ENCODE measurements at places on chromosomes 13 and 19.

- no peak for DNase-seq
These were observed 30.0 kb downstream of the MPHOSPH8 start for GRCh38 chr13:19663416-19663979.

DNA sequence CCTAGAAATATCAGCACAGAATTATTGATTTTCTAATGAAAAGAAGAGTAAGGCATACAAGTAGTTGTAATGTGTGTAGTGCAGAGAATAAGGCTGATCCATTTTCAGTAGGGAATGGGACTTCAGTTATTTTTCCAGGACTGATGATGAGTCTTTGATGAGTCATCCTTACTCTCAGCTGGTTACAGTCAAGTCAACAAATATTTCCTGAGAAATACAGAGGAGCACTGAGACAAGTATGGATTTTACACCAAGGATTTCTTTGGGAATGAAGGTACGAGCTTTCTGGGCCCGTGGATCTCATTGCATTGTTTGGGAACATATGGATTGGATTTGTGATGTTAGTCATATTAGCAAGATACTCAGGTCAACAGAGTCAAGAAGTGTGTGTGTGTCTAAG lies 502.7 kb downstream of the FGF9 start:
- DNase-seq, result no peak

DNA sequence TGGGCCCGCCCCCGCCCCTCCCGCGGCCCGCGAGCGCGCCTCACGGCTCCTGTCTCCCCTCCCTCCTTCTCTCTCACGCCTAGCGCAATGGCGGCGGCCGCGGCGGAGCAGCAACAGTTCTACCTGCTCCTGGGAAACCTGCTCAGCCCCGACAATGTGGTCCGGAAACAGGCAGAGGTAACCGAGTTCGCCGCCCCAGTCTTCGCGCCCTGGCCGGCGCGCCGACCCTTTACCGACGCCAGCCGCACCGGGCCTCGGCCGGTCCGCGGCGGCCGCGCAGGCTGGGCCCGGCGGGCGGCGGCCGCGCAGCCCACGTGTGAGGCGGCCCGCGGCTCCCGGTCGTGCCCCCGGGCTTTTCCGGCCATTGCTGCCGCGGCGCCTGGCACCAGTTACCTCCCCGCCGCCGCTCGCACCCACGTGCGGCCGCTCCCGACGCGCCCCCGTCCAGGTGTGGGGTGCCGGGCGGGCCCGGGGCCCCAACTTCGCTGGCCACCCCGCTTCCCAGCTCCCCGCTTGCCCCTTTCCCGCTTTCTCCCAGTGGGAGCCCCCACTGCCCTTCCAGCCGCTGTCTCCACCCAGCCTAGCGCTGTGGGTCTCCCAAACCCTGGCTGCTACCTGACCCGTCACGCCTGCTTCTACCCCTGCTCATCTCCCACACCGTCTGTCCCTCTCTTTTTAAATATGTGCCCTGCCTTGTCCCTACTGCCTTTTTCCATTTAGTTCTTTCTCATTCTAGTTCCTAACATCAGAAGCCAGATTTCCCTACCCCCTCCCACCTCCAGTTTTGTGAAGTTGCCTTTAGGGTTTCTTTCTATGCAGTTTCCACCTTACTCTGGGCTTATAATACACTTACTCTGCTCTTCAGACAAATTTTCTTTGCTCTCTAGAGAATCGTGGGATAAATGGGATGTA lies 23.4 kb downstream of the IPO5 start:
- no peak for DNase-seq

GRCh38 chr13:51802631-51803418 lies 1.1 kb downstream of the DHRS12 start:
- no peak for DNase-seq

- DNase-seq, result no peak
These were observed 5.2 kb downstream of the FAAP24 start for GRCh38 chr19:32977280-32977679.

- DNase-seq, result no peak
These were observed 163.5 kb downstream of the MTUS2 start for GRCh38 chr13:28983641-28984040.

GRCh38 chr19:40407714-40408597 lies 5.2 kb downstream of the PRX start:
- DNase-seq, result no peak

DNA sequence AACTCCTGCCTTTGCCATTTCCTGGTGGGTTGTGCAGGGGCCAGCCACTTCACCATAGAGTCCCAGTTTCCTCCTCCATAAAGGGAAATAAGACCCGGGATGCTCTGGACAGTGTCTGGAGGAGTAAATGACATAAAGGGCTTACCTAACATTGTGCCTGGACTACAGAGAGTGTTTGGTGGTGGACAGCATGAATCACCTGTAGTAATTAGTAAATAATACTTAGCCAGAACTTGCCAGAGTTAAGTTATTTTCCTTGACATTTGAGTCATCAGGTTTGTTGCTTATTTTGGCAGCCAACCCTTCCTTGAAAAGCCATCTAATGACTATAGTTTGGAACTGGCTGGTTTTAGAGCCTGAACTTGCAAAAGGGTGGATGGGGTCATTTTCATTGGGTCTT lies 159.2 kb downstream of the SLC7A1 start:
- DNase-seq, result no peak

DNA sequence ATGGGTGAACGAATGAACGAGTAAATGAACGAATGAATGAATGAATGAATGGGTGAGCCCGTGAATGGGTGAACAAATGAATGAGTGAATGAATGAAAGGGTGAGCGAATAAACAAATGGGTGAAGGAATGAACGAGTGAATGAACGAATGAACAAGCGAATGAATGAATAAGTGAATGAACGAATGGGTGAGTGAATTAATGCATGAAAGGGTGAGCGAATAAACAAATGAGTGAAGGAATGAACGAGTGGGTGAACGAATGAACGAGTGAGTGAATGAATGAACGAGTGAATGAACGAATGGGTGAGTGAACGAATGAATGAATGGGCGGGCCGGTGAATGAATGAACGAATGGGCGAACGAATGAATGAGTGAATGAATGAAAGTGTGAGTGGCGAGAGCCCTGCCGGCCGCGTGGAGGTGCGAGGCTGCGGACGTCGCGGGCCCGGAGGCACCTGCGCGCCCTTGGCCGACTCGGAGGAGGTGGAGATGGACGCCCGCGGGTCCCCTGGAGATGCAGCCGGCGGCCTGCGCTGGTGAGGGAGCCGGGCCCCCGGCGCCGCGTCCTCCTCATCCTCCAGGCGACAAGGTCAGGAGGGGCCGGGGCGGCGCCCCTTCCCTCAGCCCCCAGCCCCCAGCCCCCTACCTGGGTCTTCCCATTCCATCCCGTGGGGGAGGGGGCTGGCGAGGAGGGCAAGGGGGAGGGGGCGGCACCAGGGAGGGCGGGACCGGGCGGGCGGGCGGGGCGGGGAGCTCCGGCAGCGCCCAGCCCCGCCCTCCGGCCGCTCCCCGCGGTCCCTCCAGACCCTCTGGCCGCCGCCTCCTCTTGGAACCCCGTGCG lies 15.4 kb downstream of the ANKRD24 start:
- DNase-seq, result no peak

- DNase-seq, result peak; percentile 60
These were observed 2.5 kb downstream of the ICAM5 start for GRCh38 chr19:10292206-10292788.

GRCh38 chr13:65445340-65445739 lies 1784.8 kb downstream of the PCDH9 start:
- no peak for DNase-seq

- DNase-seq, result no peak
These were observed 8.2 kb upstream of the ZNF77 start for GRCh38 chr19:2952953-2953481.

- no peak for DNase-seq
These were observed 12.2 kb upstream of the BCAM start for GRCh38 chr19:44796701-44797115.

- DNase-seq, result no peak
These were observed 4.2 kb downstream of the TTC9B start for GRCh38 chr19:40213882-40214570.

- no peak for DNase-seq
These were observed 46.4 kb downstream of the DLEU7 start for GRCh38 chr13:50797091-50797490.

DNA sequence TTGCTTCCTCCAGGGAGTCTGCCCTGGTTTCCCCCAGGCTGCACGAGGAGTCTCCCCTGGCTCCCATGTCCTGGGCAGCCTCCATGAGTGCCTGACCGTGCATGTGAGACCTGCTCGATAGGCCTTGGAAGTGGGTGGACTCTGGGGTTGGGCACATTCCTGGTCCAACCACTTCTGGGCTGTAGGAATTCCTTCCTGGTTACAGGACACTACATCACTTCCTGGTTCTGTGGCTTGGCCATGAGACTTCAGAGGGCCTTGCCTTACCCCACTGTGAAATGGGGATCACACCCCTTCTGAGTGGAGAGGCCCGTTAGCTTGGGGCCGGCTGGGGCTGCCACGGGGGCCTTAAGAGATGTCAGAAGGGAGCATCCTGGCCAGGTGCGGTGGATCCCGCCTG lies 4.0 kb upstream of the ZNF628 start:
- no peak for DNase-seq

DNA sequence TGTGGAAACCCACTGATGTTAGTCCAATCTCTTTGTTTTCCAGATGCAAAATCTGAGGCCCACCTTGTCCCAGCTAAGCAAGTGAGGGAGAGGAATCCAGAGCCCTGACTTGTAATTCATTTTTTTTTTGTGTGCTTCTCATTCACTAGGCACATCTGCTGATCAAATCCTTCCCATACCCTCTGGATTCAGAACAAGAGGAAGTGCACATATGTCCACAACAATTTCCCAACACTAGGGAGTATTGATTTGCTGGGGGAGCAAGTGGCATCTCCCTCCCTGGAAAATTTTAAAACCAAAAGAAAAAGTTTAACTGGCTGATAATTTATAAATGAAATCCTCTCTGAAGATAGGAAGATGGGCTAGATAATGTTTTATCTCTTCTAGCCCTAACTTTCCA lies 94.6 kb upstream of the RFC3 start:
- DNase-seq, result no peak

DNA sequence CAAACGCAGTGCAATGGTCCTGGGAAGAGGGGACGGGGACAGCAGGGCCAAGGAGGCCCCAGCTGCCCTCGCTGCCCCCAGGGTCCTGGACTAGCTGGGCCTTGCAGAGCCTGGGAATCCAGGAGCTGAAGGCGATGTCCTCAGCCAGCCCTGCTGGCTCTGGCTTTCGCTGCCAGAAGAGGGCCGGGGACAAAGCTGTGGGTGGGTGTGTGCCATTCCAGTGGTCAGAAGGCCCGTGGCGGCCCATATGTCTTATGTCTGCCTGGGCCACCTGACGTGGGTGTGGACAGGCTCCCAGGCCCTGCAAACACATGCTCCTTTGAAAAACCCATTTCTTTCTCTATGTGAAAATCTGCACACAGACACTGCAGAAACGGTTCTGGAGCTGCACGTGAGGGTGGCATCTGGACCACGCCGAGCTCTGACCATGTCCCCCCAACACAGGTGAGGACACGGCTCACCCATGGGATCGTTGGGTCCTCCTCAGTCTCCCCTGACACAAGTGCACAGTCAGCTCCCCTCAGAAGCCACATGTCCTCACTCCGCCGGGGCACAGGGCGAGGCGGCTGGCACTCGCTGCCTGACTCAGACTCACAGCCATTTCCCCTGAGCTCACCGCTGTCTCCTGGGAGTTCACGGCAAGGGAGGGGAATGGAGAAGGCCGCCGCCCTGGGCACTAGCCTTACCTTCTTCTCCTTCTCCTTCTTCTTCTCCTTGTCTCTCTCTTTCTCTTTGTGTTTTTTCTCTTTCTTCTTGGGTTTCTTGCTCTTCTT lies 16.9 kb downstream of the IZUMO4 start:
- DNase-seq, result no peak

DNA sequence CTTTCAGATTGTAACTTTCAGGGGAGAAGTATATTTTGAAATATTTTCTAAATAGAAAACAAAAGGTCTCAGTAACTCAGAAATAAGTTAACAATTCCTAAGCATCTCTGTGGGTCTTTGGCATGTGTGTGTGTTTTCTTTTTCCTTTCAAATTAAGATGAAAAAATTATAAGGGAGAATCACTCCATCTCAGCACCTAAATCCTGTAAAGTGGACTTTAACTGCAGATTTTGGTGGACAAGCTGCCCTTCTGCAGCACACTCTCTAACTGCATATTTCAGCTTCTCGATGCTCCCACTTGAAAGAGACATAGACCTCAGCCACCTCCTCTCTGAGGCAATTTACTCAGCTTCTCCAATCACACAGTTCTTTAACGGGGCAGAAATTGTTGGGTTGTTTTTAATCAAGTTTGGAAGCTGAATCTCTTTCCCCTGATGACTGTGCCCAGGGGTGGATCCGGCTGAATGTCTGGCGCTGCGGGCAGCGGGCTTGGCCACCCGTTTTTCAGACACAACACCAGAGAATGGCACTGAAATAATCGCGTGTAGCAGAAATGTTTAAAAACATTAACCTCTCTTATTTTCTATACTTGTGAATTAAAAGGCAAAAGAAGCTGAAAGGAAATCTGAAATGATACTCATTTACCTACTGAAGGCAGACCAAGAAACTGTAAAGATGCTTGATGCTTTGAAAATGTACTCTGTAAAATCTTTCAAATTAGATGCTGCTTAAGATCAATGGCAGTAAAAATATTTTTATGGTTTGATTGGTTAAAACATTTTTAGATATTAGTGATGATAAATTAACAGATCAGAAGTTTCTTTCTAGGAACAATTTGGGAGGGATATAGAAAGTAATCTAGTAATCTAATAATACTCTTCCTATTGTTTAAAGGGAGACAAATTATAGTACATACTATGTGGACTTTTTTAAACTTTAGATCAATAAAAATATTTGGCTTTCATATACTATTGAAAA lies 12.4 kb downstream of the ZIC2 start:
- no peak for DNase-seq

- DNase-seq, result peak; percentile 59
These were observed 109.8 kb upstream of the MLNR start for GRCh38 chr13:49110122-49110912.

DNA sequence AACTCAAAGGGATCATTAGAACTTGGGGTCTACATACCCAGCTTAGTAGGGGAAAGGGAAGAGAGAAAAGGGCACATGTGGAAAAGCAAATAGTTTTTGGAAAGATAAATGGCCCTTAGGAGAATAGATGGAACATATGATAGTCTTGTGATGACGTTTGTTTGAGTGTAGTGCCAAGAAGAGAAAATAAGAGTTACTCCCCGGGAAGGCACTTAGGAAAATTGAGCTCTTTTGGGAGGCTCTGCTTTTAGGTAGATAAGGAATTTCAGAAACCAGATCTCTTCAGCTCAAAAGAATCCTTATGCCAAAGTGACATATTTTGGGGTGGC lies 44.8 kb upstream of the SERTM1 start:
- DNase-seq, result no peak

DNA sequence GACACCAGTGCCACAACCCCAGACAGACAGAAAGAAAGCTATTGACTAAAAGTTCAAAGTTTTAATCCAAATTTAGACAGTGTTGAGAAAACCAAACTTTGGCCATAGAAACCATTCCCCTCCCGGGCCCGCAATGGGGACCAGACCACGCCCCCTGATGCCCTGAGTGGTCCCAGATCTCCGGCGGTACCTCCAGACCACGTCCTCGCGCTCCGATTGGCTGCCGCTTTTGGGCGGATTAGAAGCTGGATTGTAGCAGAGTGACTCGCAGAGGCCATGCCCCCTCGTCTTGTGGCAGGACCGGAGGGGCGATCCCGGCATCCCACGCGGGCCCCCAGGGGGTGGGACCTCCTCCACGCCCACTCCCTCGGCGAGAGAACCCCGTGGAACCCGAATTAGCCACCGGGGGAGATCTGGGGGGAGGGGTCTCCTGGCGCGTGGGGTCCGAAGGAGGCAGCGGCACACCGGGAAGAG lies 797 bp upstream of the HSD17B14 start:
- DNase-seq, result peak; percentile 67

- DNase-seq, result no peak
These were observed 5.4 kb downstream of the TM9SF2 start for GRCh38 chr13:99506634-99507033.

- no peak for DNase-seq
These were observed 13.5 kb downstream of the BCL3 start for GRCh38 chr19:44762038-44762437.

GRCh38 chr13:110233951-110234280 lies 73.0 kb downstream of the COL4A1 start:
- DNase-seq, result no peak
